KBM-7 (cell line): ENCODE measurements at places on chromosomes 4 and X.

DNA sequence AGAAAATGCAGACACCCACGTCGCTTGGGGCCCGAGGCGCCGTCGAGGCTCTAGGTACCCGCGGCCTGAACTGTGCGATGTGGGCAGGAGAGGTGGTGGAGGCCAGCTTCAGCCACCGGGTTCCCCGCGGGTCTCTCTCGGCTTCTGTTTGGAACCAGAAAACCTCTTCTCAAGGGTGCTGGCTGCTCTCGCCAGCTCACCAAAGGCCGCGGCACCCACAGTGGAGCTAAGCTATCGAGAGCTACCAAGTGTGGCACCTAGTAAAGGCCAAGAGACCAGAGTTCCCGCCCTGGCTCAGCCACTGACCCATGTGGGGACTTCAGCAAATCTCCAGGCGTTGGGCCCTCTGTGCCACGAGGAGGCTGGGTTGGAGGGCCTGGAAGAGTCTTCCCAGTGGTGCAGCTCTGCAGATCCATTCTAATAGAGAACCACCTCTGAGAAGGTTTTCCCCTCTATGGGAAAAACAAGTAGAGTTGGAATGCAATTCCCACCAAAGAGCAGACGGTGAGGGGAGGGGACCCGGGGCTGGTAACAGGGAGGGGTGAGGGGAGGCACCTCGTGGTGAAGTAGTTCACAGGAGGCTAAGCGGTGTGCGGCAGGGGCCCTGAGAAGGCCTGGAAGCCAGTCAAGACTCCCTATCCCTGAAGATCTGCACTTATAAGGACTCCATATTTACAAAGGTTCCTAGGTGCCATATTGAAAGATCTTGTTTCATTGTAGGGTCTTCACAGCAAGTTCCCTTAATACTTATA lies 5.5 kb upstream of the HMGB3 start:
- DNase-seq, result no peak

GRCh38 chr4:36676139-36677050 lies 395.0 kb downstream of the DTHD1 start:
- no peak for DNase-seq

- DNase-seq, result no peak
Observed at GRCh38 chr4:90030953-90031352, 96.2 kb upstream of the CCSER1 start.

DNA sequence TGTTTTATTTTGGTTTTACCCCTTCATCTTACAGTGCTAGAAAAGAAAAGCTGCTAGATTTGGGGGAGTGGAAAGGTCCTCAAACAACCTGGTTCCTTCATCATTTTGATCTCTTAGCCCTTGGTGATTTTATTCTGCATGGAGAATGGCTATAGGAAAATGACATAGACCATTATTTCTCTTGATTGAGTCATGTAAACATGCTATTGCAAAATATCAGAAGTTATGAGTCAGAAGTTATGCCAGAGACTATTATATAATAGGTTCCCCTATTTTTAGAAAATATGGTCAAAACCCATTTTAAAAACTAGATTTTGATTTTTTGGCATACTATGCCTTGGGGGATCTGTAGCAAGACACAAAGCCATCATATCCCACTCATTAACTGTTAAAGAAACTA lies 83.7 kb upstream of the FAM9C start:
- no peak for DNase-seq

GRCh38 chr4:20614816-20615215 lies 85.4 kb upstream of the PACRGL start:
- no peak for DNase-seq

DNA sequence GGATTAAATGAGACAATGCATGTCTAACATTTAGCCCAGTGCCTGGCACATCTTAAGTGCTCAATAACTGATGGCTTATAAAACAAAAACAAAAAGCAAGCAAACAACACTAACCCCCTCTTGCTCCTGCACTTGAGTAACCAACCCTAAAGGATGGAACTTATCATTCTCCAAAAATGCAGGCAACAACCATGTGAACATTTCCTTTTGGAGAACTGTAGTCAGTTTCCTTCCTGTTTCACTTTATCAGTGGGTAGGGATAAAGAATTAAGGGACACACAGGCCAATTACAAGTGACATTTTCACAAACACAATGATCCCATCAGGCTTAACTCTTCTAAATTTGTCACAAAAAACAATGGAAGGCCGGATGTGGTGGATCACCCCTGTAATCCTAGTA lies 30.4 kb downstream of the RPS3A start:
- DNase-seq, result no peak

DNA sequence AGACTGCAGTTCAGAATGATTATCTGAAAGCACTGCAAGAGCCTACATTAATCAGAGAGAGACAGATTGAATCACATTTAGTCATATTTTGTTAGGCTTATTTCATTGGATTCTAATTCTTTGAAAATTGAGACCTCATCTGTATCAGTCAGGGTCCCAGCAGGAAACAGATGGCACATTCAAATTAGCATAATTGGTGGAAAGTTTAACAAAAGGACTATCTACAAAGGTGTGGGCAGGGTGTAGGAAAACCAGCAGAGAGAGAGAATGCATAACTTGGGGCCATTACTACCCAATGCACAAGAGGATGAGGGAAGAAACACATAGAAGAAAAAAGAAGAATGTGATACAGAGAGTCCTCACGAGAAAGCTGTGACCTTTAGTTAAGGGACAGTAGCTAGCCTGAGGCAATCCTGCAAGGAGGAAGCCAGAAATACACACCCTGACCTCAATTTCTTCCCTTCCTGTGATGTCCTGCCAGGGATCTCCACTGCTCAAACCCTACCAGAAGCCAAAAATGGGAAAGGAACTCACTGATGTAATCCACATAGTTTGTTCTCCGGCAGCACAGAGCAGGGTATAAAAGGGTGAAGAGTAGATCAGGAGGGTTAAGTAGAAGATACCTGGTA lies 17.7 kb upstream of the XKRX start:
- no peak for DNase-seq

DNA sequence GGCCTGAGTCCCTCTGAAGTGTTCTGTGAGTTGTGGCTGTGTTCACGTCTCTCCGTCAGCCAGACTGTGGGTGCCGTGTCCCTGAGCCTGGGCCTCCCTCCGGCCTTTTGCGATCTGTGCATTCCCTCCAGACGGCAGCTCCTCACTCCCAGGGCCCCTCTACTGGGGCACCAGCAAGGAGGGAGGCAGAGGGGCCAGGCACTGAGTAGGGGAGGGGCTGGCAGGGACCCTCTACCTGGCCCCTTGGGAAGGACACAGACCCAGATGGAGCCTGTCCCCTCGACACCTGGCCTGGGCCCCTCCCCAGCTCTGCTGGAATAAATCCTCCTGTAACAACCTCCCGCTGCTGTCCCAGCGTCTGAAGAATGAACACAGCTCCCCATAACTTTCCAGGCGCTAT lies 110.0 kb upstream of the NKX1-1 start:
- no peak for DNase-seq

DNA sequence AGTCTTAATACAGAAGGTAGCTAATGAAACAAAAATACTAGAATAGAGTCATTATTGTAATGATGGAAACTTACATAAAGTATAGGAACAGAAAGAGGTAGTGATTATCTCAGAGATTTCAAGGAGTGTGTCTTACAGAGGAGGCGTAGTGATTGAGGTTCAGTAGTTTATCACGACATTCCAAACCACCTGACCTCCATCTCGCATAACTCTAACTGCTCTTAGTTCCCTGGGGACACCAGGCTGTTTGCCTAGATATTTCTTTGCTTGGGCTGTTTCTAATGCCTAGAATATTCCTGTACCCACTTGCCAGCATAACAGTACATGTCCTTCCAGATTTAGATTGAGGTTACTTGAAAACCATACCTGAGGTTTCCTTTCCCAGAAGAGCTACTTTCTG lies 29.1 kb downstream of the STAG2 start:
- no peak for DNase-seq

- DNase-seq, result peak; percentile 71
Observed at GRCh38 chrX:19554786-19555185, 39.5 kb upstream of the MAP3K15 start.

GRCh38 chr4:151198748-151199147 lies 78.2 kb upstream of the PRSS48 start:
- no peak for DNase-seq

DNA sequence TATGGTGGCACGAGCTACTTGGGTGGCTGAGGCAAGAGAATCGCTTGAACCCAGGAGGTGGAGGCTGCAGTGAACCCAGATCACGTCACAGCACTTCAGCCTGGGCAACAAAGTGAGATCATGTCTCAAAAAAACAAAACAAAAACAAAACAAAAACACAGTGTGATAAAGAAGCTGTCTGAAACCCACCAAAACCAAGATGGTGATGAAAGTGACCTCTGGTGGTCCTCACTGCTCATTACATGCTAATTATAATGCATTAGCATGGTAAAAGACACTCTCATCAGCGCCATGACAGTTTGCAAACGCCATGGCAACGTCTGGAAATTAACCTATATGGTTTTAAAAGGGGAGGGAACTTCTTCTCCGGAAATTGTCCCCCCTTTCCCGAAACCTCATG lies 29.4 kb upstream of the OPHN1 start:
- DNase-seq, result peak; percentile 83

DNA sequence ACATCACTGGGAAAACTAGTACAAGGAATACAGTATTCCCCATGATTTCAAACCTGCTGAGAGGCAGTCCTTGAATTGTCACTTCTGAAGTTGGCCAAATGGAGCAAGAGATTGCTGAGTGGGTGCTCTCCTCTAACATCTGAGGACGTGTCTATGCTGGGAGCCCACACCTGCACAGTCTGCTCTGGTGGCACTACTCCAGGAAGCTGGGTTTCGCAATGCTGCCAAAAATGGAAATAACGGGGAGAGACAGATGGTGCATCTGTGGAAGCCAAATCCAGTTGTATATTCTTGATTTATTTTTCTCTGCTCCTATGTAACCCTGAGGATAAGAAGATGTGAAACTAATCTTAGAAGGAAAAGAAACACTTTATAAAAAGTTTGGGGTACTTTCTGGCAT lies 240.1 kb upstream of the CTSO start:
- peak; percentile 20 for DNase-seq

- DNase-seq, result no peak
Observed at GRCh38 chr4:38411092-38411491, 252.9 kb upstream of the KLF3 start.

GRCh38 chr4:147760695-147761094 lies 28.8 kb downstream of the ARHGAP10 start:
- no peak for DNase-seq

DNA sequence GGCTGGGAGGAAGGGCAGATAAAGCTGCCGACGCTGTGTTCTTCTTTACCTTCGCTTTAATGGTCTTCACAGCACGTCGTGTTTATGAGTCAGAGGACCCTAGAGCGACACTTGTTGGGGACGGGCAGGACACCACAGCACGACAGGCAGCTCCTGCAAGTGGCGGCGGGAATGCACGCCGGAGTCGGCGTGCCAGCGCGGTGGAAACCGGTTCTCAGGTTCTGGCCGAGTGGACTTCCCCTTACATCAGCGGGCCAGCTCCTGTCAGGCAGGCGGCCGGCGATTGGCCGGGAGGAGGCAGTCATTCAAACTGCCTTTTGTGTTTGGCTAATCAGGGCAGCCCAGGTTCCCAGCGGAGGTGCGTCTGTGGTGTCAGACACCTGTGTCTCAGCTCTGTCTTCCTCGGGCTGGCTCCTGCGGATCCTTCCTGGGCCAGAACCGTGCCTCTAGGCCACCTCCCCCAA lies 150.9 kb downstream of the SHROOM3 start:
- DNase-seq, result no peak

DNA sequence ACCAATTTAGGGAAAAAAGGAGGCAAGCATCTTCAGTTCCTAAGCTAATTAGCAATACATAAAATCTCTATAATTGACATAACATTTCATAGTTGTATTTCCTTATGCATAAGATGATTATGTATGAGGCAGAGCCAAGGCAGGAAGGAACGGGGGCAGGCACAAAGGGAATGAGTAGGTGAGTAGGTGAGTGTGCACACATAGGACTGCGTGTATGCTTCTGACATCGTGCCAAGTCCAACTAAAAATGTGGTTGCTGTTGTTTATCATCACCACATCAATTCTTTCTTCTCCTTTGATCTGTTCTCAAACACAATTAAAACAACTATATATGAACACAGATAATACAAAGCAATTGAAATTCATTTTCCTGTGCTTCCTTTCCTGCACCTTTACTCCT lies 131.2 kb downstream of the UNC5C start:
- DNase-seq, result no peak

DNA sequence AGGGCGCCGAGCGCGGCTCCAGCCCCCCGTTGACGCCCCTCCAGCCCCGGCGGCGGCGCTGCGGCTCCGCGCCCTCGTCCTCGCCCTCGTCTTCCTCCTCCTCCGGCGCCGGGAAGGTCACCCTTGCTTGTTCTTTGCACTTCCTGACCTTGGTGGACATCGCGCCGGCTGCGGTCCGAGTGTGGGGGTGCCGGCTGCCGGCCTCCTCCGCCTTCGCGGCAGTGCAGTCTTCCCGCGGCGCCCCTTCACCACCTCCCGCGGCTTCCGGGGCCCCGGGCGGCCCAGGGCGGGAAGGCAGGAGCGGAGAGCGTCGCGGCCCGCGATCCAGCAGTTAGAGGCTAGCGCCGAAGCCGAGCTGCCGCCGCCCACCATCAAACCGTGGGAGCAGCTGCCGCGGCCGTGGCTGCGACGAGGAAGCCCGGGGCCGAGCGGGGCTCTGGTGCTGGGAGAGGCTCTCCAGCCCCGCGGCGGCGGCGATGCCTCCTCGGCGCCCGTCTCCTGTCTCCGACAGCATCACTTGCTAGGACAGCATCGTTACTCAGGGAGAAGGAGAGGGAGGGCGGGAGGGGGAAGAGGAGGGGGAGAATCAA lies at the start of gene TRPC3:
Gene TRPC3, minus strand, starts transcription at position 540 of the 590 bp plus-strand sequence. Its CDS starts 380 bp downstream, at position 160.
- DNase-seq, result peak; percentile 13

- DNase-seq, result no peak
Observed at GRCh38 chr4:10326075-10326474, 131.2 kb downstream of the ZNF518B start.

- DNase-seq, result no peak
Observed at GRCh38 chr4:131547506-131547981, 1601.5 kb upstream of the PCDH10 start.

DNA sequence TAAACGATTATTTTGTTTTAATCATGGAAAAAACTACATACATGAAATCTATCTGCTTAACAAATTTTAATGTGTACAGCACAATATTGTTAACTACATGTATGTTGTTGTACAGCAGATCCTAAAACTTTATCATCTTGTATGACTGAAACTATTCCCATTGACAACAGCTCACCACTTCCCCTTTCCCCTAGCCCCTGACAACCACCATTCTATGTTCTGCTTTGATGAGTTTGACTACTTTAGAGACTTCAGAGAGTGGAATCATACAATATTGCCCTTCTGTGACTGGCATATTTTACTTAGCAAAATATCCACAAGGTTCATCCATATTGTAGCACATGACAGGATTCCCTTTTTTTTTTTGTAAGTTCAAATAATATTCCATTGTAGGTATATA lies 185.9 kb downstream of the CFAP299 start:
- peak; percentile 14 for DNase-seq

DNA sequence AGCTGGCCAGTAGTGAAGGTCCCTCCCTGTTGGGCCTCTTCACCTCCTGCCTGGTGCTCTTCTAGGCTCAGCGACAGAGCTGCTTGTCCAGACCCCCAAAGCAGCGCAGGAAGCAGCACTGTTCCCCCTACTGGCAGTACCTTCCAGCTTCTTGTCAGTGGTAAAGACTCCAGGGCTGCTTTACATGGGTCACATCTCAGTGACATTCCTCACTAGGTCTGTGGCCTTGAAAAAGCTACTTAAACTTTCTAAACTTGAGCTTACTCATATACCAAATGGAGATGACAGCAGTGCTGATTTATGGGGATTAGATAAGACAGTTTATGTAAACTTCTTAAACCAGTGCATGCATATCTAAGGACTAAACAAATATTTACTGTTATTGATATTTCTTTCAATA lies 117.3 kb downstream of the FAT4 start:
- DNase-seq, result no peak
